Muscle of leg (tissue), 16 donors: ENCODE measurements at places on chromosomes 16 and 17.
A peak's percentile ranks its signal among the peaks of the same experiment; 100 is the strongest.

GRCh38 chr17:48374650-48375230 is 55.3 kb downstream of the SKAP1 start:
- peak; percentile 7 for DNase-seq

DNA sequence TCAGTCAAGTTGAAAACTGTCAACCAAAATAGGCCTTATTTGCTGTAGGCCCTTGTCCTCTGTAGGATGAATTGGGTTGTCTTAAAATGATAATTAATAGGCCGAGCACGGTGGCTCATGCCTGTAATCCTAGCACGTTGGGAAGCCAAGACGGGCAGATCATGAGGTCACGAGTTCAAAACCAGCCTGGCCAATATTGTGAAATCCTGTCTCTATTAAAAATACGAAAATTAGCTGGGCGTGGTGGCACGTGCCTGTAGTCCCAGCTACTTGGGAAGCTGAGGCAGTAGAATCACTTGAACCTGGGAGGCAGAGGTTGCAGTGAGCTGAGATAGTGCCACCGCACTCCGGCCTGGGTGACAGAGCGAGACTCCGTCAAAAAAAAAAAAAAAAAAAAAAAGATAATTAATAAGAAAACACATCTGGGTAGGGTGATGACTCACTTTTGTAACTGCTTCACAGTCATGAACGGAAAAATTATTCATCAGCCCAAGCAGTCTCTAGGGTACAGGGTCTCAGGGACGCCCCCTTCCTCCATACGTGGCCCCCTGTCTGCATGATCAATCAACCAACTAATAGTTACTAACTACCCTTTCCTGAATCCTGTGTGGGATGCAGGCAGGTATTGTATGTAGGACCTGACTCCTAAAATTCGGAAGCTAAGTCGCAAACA is 137.0 kb upstream of the RCVRN start:
- peak; percentile 30 for DNase-seq

DNA sequence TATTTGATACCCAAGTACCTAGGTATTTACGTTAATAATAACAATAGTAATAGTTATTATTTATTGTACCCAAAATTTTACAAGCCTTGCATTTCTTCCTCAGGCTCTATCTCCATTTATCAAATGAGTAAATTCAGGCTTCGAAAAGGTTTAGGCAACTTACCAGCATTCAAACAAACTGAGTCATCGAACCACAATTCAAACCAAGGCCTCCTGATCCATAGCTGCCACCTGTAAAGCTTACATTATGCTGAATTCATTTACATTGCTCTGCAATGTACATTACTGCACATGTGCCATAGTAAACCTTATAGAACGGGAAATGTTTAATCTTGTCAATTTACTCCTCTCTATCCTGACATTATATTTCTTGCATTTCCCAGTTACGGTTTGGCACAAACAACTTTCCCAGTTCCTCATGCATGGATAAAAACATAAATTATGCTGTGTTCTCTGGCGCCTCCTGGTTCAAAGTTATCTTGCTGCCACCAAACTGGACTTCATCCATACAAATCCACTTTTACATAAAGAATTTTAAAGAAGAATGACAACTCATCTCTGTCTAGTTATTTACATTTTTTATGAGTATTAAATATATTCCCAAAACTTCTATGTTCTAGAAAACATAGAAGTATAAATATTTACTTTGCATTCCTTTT is 360.6 kb upstream of the SOX9 start:
- DNase-seq: no peak

- DNase-seq: no peak
These were observed 245.0 kb downstream of the CPPED1 start for GRCh38 chr16:12558641-12559040.

GRCh38 chr16:84989749-84990620 is 21.4 kb downstream of the ZDHHC7 start:
- no peak for DNase-seq

GRCh38 chr17:67642488-67642887 is 75.2 kb upstream of the NOL11 start:
- DNase-seq: no peak

DNA sequence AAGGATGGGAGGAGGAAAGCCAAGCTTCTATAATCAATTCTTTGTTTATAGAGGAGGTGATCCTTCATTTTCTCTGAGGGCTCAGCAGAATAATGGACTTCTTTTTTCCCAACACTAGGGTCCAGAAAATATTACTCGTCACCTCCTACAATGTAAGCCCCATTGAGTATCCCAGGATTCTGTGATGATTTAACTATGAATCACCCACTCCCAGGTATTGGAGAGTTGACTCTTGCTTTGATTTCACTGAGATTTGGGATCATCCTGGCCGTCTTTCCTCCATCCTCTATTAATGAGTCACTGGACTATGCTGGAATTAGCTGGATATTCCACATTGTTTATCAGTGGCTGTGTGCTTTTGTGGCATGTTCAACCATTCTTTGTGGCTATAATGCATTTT is 452.0 kb downstream of the NPIPA7 start:
- DNase-seq: no peak

GRCh38 chr17:6101706-6102105 is 31.5 kb downstream of the WSCD1 start:
- no peak for DNase-seq

- no peak for DNase-seq
These were observed 13.8 kb downstream of the UNC13D start for GRCh38 chr17:75830164-75831031.

DNA sequence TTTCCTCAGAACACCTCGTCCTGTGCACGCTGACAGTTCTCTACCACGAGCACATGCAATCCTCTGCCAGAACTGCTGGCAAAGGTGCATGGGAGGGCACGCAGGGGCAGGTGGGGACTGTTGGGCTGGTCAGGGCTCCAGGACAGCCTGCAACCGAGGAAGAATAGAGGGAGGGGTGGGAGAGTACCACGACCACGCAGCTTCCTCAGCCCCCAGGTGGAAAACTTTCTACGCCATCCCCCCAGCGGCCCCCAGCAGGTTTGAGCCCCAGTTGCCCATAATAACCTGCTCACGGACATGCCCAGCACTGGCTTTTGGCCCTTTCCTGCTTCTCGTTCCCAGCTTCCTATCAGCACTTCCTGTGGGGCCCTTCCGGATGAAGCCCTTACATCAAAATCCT is 199.3 kb downstream of the C16orf95 start:
- DNase-seq: no peak

- peak; percentile 4 for DNase-seq
These were observed 10.6 kb upstream of the MFAP4 start for GRCh38 chr17:19397556-19398041.

- no peak for DNase-seq
These were observed 13.0 kb upstream of the SCIMP start for GRCh38 chr17:5247621-5248020.

- DNase-seq: no peak
These were observed 354.6 kb downstream of the CDH8 start for GRCh38 chr16:61681673-61682072.

- DNase-seq: no peak
These were observed 3.5 kb upstream of the RNF43 start for GRCh38 chr17:58420827-58421226.

DNA sequence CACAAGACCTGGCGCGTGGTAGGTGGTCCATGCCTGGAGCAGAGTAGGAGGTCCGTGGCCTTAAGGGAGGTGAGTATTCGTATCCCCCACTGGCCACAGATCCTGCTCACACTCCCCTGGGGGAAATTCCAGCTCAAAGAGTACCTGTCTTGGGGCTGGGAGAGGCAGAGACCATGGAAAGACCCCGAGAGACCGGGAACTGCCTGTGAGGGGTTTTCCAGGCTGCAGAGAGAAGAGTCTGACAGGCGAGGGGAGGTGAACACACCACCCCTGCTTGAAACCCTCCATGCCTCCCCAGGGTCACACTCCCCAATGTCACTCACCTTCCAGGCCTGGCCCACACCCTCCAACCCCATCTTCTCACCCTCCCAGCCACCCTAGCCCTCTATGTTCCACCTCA is 12.6 kb upstream of the SNN start:
- no peak for DNase-seq

- DNase-seq: no peak
These were observed 333.1 kb downstream of the FOXL1 start for GRCh38 chr16:86911437-86911958.

DNA sequence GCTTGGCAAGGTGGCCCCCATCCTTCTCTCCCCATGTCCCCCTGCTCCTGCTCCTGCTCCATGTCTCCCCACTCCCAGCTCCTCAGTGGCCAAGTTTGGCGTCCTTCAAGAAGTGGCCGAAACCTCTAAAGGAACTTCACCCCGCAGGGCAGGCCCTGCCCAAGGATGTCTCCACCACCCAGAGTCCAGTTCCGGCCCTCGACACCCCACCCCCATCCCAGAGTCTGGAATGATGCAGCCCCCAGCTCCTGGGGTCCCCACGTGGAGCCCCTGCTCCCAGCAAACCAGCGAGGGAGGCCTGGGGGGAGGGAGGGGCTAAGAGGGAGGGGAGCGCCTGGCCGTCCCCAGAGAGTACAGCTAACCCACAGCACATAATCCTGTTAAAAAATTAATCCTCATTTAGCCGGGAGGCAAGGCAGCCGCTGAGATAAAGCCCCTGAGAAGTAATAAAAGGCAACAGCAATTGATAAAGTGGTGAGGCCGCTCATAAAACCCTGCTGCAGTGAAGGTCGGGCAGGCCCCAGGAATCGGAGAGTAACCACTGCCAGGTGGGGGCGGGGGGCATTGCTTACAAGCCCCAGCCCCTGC is 9.9 kb upstream of the ENPP7 start:
- DNase-seq: no peak

DNA sequence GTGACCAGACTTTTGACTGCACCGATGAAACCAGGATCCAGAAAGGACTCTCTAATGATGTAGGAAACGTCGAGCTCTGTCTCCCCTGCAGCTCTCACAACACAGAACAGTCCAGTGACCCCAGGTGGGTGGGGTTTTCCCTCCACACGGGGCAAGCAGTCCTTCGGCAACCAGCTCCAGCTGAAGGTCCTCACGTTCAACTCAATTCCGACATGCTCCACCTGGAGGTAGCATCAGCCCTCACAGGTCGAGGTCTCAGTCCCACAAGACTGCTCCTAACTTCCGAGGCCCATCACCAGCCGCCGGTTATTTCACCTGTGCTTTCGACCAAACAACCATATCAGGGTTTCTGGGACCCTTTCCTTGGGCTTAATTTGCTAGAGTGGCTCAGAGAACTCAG is 28.2 kb downstream of the ITGAE start:
- no peak for DNase-seq

GRCh38 chr16:1981398-1981836 is at the start of gene NOXO1:
TSS of gene NOXO1 (minus strand) at chr16:1981469. CDS start at chr16:1981179, 290 bp downstream.
- no peak for DNase-seq

- DNase-seq: peak; percentile 45
These were observed 24.8 kb upstream of the MAP3K14 start for GRCh38 chr17:45341533-45342158.

DNA sequence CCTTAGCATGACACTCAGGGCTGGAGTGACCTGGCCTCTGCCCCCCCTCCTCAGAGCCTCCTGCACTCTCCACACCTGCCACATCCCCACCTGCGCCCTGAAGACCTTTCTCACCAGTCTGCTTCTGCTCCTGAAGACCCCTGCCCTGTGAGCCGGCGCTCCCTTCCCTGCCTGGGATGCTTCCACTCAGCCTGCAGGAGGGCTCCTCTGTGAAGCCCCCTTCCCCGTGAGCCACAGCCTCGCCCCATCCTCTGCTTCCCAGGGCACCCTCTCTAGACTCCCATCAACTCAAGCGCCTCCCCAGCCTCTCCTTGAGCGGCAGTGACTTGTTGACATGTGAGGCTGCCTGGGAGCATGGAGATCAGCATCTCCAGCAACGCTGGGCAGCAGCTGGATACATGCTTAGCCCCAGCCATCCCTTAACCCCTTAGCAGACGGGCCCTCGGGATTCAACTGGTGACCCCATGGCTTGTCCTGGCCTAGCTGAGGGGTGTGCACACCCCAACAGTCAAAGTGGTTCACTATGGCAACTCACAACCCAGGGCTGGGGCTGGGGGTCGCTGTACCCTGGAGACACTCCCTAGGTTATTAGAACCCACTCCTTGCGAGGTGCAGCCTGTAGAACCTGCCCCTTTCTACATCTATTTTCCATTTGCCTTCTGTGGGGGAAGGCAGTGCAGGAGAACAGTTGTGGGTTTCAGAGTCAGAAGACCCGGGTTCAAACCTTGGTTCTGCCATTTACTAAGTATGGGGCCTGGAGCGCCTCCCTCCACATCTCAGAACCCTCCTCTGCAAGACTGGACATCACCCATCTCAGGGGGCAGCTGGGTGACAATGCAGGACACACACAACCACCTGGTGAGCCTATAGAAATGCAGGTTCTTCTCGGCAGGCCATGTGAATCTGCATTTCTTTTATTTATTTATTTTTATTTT is 21.5 kb downstream of the TMEM235 start:
- no peak for DNase-seq
